ENCODE measurements at places on chromosomes 12 and 14. TPM values are rescaled to one million over a fixed set of nuclear protein-coding genes. Genes with fewer than 3 reads are reported as not detected.

GRCh38 chr14:32230181-32230580 lies 27.1 kb upstream of the RNU6-8 start:
- no peak for DNase-seq

GRCh38 chr14:104554088-104554607 lies 25.4 kb upstream of the C14orf180 start:
- peak; percentile 12 for DNase-seq

- DNase-seq, result no peak
Measured at GRCh38 chr12:54381136-54381535, 3.4 kb downstream of the ZNF385A start.

- DNase-seq, result no peak
Measured at GRCh38 chr12:89742337-89743022, 33.8 kb upstream of the ATP2B1 start.

DNA sequence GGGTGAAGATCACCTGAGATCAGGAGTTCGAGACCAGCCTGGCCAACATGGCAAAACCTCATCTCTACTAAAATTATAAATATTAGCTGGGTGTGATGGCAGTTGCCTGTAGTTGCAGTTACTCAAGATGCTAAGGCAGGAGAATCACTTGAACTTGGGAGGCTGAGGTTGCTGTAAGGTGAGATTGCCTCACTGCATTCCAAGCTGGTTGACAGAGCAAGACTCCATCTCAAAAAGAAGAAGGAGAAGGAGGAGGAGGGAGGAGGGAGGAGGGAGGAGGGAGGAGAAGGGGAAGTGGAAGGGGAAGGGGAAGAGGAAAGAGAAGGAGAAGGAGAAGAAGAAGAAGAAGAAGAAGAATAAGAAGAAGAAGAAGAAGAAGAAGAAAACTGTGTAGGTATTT lies 17.0 kb downstream of the RNASE10 start:
- DNase-seq, result no peak

- DNase-seq, result no peak
Measured at GRCh38 chr14:51073731-51074130, 21.2 kb downstream of the TRIM9 start.

DNA sequence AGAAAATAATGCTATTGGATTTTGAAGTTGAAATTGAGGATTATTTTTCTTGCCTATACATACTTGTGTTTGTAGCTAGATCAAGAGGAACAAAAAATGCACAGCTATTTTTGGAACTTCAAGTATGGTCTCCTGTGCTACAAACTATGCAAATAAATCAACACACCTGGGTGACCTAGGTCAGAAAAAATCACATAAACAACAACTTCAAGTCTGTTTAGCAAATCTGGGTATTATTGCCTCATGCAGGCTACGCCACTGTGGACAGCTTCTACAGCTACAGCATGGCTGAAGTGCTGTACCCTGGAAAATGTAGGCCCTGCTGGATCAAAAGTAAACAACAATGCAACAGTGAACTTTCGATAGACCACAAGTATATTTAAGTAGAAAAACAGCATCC lies 87.5 kb downstream of the SLC6A15 start:
- no peak for DNase-seq

DNA sequence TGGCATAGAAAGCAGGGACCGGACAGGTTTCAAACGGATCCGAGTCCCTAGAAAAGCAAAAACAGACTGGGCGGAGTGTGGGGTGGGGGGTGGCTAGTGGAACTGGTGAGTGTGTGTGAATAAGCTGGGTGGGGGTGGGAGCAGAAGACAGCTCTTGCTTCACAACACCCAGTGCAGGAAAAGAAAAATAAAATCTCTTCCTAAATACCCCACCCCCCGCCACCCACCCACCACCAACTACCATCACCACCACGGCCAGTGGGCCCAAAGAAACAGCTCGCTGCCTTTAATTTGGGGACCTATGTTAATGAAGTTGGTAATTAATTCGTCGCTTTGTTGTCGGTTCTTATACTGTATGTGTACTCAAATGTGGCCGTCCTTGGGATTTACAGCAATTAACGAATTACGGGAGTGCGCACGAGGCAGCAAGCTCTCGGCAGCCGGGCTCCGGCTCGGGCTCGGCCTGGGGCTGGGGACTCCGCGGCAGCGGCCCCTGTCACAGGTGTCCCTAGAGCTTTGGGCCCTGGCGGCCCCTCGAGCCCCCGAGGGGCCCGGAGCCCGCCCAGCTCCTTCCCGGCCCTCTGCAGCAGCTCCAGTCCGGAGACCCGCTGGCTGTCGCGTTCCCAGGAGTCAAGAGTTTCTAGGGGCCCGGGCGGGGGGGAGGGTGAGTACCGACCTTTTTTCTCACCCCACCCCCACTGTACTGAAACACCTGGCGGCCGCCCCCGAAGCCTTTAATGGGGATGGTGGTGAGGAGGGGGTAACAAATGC lies 1.5 kb upstream of the OTX2 start:
- DNase-seq, result peak; percentile 53

DNA sequence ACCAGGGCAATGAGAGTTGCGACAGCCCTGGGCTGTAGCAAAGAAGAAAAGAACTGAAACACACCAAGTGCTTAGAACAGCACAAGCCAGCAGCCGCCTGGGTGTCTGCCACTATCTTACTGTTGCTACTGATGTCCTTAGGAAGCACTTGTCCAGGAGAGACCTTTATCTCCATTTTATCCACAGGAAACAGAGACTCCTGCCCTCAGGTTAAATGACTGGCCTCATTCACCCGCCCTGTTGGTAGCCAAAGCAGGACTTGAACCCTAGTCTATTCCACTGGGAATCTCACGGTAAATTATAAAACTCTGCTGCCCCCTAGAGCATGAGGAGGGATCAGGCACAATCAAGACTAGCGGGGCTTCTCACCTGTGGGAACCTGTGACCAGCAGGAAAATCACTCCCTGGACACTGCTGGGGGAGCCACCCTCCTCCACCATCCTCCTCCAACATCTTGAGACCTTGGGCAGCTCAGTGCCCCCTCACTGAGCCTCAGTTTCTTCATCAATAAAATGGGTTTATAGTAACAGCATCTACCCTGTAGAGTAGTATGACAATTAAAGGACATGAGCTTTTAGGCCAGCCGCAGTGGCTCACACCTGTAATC lies 20.5 kb upstream of the TESC start:
- peak; percentile 69 for DNase-seq

GRCh38 chr14:65472189-65472588 lies 59.7 kb downstream of the FUT8 start:
- peak; percentile 16 for DNase-seq

DNA sequence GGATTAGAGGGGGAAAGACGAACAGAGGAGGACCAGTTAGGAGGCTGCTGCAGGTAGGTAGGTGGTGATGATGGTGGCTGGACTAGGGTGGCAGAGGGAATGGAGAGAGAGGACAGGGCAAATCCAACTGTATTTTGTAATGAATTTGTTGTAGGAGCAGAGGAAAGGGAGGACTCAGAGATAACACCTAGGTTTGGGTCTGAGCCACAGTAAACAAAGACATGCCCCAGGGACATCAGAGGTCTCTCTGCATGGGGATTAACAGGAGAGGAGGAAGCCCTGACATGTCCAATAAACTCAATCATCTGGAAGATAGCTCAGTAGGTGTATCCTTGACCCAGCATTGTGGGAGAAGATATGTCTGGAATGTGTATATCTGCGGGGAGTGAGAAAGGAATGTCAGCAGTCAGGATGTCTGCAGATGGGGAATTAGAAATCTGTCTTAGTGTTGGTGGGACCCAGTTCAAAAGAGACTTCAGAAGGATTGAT lies 4.7 kb upstream of the SLC48A1 start:
- no peak for DNase-seq

- no peak for DNase-seq
Measured at GRCh38 chr14:51743588-51744000, 91.9 kb downstream of the FRMD6 start.

DNA sequence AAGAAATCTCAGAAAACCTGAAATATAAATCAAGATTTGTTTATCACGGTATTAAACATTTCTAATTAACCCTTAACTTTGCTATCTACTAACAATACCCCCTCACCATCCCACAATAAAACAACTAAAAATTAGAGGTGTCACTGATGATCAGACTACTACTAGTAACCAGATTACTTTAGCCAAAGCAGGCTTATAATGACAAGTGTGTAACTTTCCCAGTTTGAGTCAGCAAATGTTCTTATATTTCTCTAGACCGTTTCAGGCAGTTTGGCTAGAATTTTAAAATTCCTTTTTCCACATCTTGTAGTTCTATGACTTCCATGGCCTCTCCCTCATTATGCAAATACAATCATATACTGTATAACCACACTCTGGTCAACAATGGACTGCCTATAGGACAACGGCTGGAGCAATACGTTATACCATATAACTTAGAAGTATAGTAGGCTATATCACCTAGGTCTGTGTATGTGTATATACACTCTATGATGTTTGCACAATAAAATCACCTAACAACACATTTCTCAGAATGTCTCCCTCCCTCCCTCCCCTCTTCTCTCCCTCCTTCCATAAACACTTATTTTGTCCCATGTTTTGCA lies 102.1 kb downstream of the DENND5B start:
- DNase-seq, result no peak

DNA sequence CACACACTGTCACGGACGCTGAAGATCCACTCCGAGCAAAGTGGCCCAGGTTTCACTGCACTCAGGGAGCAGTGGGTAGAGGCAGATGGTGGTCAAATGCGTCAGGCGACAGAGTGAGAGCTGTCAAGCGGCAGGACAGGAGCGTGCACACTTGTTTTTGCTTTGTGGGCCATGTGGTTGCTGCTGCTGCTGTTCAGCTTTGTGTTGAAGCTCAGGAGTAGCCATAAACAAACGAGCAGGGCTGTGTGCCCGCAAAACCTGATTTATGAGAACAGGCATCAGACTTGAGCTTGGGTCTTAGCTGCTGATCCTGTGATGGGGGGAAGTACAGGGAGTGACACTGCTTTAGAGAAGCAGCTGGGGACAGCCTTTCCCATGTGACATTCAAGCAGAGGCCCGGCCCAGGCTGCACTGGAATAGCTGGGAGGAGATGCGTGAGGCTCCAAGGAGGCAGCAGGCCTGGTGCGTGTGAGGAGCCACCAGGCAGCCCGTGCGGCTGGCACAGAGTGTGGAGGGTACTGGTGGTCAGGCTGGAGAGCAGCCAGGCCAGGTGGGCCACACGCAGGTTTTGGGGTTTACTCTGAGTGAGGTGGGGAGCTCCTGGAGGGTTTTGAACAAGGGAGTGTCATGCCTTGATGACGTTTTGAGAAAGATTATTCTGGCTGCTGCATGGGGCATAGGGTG lies 31.1 kb upstream of the ASPG start:
- no peak for DNase-seq

GRCh38 chr12:54371328-54372112 lies 7.2 kb upstream of the GPR84 start:
- no peak for DNase-seq

- no peak for DNase-seq
Measured at GRCh38 chr12:53577941-53578352, 48.2 kb downstream of the ATF7 start.

GRCh38 chr12:27123642-27124041 lies 41.3 kb upstream of the C12orf71 start:
- DNase-seq, result no peak

GRCh38 chr12:94245631-94246383 lies 97.4 kb downstream of the PLXNC1 start:
- no peak for DNase-seq

DNA sequence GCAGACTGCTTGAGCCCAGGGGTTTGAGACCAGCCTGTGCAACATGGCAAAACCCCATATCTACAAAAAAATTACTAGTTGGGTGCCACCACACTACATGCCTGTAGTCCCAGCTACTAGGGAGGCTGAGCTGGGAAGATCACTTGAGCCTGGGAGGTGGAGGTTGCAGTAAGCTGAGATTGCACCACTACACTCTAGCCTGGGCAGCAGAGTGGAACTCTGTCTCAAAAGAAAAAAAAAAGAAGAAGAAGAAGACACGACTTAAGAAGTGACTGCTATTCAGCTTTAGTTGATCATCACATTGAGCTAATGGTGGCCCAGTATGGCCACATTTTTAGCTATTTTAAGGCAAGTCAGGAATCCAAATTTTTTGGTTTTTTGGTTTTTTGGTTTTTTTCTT lies 8.9 kb upstream of the METTL17 start:
- no peak for DNase-seq

- no peak for DNase-seq
Measured at GRCh38 chr14:58082491-58083098, 69.4 kb downstream of the ARMH4 start.

DNA sequence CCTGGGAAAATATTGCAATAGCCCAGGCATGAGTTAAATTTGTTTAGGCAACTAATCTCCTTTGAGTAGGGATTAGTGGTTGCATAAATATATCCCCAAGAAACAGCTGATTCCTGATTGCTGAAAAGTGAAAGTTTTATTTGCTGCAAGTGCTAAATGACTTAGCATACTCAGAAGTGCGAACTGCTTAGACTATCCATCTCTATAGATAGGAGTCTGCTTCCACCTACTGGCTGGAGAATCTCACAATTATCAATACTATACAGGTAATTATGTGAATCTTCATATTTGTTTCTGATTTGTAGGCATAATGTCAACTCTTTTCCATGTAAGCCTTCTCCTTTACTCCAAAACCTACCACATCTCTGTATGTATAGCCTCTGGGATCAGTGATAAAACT lies 12.0 kb upstream of the SLCO1B3 start:
- no peak for DNase-seq

DNA sequence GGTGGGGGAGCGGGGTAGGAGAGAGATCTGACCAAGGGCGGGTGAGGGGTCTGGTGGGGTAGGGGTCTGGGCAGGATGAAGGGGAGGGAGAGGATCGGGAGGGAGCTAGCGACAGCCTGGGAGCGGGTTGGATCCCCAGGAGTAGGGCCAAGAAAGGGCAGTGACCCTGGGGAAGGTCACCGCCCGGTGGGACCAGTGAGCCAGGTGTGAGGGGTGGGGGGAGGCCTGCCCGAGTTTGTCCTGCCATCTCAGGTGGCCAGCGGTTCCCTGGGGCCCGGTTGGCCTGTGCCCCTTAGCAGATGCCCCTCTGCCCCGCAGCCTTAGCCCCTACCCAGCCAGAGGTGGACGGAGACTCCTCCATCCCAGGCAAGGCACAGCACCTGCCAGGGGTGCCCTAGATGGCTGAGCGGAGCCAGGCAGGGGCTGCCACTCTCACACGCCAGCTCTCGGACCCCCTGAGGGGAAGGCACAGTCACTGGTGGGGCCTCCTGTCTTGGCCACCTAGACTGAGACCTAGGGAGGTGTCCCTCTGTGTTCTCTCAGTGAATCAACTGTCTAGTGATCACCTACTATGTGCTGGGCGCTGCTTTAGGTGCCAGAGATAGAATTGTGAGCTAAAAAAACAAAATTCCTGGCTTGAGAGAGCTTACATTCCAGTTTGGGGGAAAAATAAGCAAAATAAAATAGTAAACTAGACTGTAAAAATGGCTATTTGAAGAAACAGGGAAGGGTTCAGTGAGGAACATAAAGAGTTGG lies 629 bp upstream of the TTC7B start:
- no peak for DNase-seq

The DDX47 gene
- 59.2 TPM for total RNA-seq

The HOXC11 gene
- not detected for total RNA-seq

The RFLNA gene
- 11.3 TPM for total RNA-seq

The GZMB gene
- total RNA-seq, result 0.68 TPM

The APOLD1 gene
- 0.44 TPM for total RNA-seq

The EPYC gene
- not detected for total RNA-seq

The LPCAT3 gene
- 35.3 TPM for total RNA-seq

The SIX4 gene
- total RNA-seq, result 41.6 TPM

The GXYLT1 gene
- total RNA-seq, result 11.1 TPM

The NANOG gene
- total RNA-seq, result 330 TPM

The NYNRIN gene
- 18.3 TPM for total RNA-seq

The LALBA gene
- total RNA-seq, result not detected

The APOF gene
- total RNA-seq, result 0.11 TPM

Data from WTC11 (cell line).